ENCODE measurements at places on chromosomes 3 and 15.

- DNase-seq = no peak
These were observed 613.8 kb upstream of the ZNF385D start for GRCh38 chr3:22364851-22365250.

DNA sequence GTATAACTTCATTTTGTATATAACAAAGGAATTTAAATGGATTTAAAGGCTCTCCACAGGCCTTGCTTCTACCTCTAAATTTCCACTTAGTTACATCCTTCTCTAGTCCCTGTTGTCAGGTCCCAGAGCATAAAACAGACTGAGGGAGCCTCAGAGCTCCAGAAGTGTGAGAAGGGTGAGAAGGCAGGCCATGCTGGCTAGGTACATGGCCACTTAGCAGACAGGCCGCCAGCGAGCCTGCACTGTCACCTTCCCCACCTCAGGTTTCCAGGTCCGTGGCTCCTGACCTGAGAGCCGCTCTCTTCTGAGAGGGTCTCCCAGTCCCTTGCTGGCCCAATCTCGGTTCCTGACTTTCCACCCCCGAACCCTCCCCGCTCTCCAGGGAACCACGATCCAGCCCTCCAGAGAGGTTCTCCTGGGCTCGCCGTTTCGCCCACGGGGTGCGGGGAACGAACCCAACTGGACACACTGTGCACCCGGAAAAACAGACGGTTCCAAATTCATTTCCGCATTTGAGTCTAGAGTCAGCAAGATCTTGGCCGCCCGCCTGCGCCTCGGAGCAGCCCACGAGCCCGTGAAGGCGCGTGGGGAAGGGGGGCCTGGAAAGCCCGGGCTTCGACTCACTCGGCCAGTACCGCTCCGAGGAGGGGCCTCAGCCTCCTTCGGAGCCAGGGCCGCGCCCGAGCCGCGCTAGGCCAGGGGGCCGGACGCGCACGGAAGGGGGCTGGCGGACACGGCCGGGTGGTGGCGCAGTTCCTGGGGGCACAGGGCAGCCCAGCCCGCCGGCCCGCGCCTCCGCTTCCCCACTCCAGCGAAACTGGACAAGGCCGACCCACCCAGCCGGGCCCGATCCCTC, 16.7 kb upstream of the SOX2 start:
- DNase-seq = no peak

GRCh38 chr15:77716632-77717332, 84.1 kb upstream of the LINGO1 start:
- no peak for DNase-seq

- no peak for DNase-seq
These were observed 170.2 kb upstream of the PRICKLE2 start for GRCh38 chr3:64395490-64395889.

DNA sequence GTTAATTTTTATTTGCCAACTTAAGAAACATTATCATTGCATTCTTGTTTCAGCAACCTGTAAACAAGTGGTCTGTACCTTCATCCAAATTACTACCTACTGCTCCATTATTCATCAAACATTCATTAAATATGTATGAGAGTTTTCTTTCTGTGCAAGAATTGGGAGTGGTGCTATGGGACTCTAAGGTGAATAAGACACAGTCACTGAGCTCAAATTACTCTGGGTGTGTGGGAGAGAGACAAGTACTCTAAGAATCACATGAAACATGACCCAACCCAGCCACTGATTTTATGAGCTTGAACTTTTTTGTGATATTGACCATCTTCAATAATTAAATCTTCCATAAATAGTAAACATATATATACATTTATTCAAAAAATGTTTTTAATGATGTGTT, 227.2 kb upstream of the TP63 start:
- no peak for DNase-seq

DNA sequence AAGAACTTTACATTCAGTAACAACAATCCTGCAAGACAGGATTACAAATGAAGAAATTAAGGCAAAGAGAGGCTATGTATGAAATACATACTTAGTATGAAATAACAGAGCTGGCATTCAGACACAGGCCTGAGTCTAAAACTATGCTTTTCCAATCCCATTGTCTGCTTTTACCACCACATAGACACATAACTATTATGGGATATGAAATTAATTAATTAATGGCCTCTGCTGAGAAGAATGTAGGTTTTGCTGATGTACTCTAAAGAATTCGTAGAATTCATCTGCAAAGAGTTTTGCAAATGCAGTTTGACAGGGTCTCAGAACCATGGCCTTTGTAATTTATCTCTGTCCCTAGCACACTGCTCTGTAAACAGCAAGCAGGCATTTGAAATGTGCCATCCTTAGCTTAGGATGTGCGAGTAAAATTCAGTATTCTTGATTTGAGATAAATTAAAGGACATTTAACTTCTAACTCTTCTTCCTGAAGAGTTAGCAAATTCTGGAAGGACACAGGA, 54.5 kb upstream of the BOC start:
- DNase-seq = no peak

DNA sequence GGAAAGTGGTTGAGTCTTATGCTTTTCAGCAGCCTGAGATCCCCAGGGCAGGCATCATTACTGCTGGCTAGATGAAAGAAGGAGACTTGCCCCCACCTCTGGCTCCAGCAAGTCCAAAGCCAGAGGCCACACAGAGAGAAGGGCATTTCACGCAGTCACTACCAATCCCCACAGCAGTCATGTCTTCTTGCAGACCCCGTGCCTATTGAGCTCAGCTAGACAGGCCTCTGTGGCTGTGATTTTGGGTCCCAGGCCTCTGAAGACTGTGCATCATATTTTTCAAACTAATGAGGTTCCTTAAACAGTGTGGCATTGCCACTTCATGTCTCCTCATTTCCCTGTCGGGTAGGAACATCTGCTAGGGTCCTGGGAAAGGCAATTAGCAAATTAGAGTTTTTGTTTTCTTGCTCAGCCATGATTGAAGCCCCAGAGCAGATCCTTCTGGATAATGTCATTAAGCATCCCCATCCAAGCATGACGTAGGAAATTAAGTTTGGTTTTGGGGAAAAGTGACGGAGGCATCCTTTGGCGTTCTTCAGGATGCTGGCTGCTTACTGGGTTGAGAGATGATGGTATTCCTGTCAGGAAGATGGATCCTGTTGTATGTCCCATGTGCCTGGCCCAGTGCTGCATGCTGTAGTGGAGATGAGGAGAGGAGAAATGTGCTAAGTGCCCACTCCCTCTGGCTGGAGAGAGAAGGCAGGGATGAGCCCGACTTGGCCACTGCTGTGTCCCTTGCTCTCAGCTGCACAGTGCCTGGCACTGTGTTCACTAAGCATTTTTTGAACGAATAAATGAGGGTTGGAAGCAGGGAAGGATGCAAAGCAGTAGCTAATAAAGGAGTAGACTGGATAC, 7.0 kb downstream of the SPSB4 start:
- DNase-seq = no peak

DNA sequence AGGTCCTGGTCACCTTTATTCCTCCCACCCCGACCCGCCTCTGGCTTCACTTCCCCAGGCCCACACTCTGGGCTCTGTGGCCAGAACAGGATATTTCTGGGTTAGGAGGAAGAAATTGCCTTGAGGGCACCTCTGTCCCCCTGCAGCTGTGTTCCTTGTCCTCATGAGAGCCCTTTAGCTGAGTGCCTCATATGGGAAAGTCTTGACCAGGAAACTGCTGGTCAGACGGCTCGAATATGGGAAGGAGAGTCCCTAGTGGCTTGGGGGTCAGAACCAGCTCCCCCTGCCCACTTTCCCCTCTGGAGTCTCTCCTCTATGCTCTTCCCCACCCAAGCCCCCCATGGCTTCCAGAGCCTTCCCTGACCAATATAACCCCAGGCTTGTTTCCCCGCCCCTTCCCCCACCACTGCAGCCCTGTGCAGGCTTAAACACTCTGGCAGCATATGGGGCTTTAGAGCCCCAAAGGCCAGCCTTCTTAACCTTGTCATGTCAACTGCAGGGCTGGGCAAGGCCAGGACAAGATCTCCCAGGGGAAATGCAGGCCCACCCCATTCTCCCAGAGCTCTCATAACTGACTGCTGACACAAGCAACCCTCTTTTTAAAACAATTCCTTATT, 36.4 kb downstream of the SEC22C start:
- no peak for DNase-seq

GRCh38 chr3:20527368-20527767, 341.4 kb upstream of the SGO1 start:
- DNase-seq = no peak

DNA sequence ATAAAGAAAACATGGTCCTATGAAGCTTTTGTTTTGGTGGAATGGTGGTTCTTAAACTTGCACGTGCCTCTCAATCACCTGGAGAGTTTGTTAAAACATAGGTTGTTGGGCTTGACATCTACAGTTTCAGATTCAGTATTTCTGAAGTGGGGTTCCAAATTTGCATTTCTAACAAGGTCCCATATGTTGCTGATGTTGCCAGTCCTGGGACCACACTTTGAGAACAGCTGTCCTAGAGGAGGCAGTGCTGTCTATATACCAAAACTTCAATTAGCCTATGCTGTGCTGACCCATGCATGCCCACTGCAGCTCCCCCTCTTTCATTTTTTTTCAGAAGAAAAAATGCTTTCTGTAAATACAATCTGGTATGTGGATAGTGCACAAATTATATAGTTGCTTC, 31.3 kb downstream of the ALCAM start:
- DNase-seq = no peak

- DNase-seq = no peak
These were observed 705 bp downstream of the DLL4 start for GRCh38 chr15:40929660-40930429.

DNA sequence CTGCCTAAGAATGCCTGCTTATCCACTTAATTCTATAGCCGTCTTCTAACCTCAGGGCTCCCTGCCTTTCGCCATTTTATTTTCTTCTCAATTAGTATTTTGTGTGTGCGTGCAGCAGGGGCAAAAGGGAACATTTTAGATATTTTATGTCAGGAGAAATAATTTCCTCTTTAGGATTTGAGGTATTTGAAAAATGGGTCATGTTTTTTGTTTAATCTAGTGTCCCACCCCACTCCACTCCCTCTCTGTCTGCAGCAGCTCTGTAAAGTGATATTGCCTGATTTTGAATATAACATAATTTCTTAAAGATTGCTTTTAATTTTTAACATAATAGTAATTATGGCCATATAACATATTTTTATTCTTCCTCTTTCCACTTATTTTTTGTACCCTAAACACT, 593.2 kb upstream of the DPPA4 start:
- DNase-seq = no peak

DNA sequence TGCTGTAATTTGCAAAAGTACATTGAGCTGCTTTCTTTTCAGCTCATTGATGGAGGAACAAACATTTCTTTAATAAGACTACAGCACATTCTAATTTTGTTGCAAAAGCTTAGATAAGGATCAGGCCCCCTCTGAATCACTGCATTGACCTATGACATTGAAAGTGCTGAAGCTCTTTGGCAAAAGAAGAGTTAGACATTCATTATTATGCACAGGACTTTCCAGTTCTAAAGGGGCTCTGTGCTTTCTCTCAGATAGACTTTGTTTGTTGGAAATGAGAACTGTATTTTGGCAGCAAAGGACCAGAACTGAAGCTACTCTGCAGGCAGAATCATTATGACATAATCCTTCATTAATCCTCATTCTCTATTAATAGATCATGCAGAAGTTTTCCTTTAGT, 252.9 kb upstream of the SOX2 start:
- no peak for DNase-seq

DNA sequence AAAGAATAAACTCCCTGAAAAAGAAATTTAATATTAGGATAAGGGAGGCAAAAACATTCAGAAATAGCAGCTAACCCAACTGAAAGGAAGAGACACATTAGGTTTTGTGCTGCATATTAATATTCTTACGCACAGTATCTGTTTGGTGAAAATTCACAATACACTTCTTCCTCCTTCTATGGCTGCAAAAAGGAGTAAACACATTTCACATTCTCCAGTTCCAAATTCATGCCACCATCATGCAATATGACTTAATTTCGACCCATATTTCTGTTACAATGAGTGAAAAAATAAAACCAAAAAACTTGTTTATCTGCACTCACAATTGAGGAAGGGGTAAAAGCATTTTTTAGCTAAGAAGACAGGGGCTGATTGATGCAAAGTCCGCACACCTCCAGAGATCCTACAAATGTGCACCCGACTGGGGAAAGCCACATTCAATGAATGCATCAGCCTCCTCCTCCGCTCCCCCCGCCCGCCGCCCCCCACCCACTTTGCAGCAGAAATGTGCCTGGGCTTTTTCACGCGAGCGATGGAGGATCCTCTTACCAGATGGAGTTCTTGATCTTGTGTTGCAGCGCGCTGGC, 1.0 kb downstream of the RFX7 start:
- DNase-seq = no peak

GRCh38 chr3:14431917-14432834, 29.8 kb downstream of the SLC6A6 start:
- DNase-seq = peak; percentile 47

GRCh38 chr15:61253186-61253585, 24.1 kb upstream of the RORA start:
- no peak for DNase-seq

- no peak for DNase-seq
These were observed 9.2 kb downstream of the EIF3J start for GRCh38 chr15:44545913-44546802.

GRCh38 chr3:103624271-103624670, 1189.5 kb downstream of the ZPLD1 start:
- DNase-seq = no peak

DNA sequence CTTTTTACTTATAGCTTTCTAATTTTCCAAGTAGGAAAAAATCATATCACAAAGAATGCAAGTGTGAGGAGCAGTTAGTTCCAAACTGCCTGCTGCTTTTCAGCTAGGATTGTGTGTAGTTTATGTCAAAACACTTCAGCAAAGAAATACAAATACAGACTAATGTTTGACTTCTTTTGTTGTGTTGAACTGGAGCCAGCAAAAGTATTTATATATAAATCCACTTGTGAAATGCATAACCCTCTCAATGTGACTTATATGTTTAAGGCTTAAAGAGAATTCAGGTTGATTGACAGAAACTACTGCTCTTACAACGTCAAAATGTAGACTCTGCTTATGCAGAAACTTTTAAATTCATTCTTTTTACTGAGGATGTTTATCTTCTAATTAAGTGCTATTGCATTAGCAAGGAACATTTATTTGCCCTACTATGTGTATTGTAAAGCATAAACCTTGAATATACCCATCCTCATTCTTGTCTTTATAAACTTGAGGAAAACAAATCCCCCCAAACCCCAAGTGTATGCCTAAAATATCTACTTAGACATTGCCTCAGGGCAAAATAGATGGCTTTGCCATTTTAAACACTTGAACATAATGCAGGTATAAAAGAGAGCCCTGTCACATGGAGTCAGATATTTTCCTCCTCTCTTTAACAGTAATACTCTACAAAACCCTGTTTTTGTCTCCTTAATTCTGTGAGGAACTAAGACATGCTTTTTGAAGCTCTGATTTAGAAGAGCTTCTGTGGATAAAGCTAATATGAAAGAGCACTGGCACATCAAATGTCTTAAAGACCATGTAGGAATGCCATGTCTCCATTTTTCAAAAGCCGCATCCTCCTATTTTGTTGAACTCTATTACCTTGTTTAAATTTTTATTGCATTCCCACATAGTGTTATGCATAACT, 302.8 kb upstream of the TBC1D5 start:
- no peak for DNase-seq

- no peak for DNase-seq
These were observed 137.3 kb downstream of the FOXP1 start for GRCh38 chr3:71446260-71446659.

GRCh38 chr3:55765906-55766701, 279.0 kb upstream of the WNT5A start:
- DNase-seq = no peak
